ENCODE measurements at places on chromosomes 11 and 22. TPM values are rescaled to one million over a fixed set of nuclear protein-coding genes. Genes with fewer than 3 reads are reported as not detected.

GRCh38 chr22:19811211-19811621, 43.5 kb downstream of the GNB1L start:
- H3K27ac ChIP-seq: no peak overlapping the region
- no peaks in the 10 kb centered on the region for H3K4me1 ChIP-seq
- no peak for DNase-seq

DNA sequence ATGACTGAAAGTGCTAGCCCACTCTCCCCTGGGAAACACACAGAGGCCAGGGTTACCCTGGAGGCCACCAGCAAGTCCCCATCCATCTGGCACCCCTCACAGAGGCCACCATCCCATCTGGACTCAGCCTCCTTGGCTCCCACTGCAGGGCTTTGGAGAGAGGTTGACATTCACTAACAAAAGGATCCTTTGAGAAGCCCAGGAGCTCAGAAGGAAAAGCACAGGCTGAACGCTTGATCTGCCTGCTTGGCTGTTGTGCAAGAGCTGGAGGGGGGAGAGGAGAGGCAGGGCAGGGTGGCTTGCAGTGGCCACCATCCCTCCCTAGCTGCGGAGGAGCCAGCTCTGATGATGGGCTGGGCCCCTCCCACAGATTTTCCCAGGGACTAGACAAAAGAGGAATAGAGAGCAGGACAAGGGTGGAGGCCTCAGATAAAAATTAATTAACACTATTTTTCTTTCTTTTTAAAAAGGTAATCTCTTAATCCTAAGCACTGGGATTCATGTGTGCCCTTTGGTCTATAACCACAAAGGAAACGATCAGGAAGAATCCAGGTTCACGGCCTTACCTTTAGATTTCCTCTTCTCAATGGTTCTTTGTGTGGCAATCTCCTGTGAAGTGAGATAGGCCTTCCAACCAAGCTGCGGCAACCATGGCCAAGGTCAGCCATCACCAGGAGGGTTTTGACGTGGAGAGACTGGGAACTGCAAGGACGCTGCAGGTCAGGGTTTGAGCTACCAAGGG, 154.7 kb downstream of the BARX2 start:
- H3K4me3 ChIP-seq: no peak overlapping the region
- no peaks in the 10 kb centered on the region for H3K36me3 ChIP-seq
- DNase-seq: no peak
- H3K4me1 ChIP-seq: no peaks in the 10 kb centered on the region

DNA sequence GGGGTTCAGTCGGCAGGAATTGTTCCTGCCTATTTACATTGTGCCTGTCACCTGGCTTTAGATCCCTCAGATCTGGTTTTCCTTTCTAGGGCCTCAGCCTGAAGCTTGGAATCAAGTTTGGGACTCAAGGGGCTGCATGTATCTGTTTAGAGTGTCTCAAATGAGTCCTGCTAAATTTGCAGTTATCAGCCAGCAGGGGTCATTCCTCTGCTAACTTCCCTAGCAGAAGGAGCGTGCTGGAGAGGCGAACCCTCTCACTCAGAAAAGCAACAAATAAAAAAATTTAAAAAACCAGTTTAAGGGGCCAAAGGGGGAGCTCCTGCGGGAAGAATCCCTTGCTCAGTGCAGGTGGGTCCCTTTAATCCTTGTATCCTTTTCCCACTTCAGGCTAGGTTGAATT, 1220.2 kb downstream of the JRKL start:
- no peak overlapping the region for H3K4me3 ChIP-seq
- no peaks in the 10 kb centered on the region for H3K27me3 ChIP-seq
- no peaks in the 10 kb centered on the region for H3K4me1 ChIP-seq
- DNase-seq: no peak
- no peaks in the 10 kb centered on the region for H3K36me3 ChIP-seq
- no peak overlapping the region for H3K27ac ChIP-seq

- DNase-seq: no peak
- H3K4me3 ChIP-seq: no peak overlapping the region
- no peaks in the 10 kb centered on the region for H3K36me3 ChIP-seq
- peaks cover 21% of the 10 kb centered on the region for H3K4me1 ChIP-seq
- no peak overlapping the region for H3K27ac ChIP-seq
- no peaks in the 10 kb centered on the region for H3K27me3 ChIP-seq
Measured at GRCh38 chr11:128469220-128469619, 118.1 kb downstream of the ETS1 start.

DNA sequence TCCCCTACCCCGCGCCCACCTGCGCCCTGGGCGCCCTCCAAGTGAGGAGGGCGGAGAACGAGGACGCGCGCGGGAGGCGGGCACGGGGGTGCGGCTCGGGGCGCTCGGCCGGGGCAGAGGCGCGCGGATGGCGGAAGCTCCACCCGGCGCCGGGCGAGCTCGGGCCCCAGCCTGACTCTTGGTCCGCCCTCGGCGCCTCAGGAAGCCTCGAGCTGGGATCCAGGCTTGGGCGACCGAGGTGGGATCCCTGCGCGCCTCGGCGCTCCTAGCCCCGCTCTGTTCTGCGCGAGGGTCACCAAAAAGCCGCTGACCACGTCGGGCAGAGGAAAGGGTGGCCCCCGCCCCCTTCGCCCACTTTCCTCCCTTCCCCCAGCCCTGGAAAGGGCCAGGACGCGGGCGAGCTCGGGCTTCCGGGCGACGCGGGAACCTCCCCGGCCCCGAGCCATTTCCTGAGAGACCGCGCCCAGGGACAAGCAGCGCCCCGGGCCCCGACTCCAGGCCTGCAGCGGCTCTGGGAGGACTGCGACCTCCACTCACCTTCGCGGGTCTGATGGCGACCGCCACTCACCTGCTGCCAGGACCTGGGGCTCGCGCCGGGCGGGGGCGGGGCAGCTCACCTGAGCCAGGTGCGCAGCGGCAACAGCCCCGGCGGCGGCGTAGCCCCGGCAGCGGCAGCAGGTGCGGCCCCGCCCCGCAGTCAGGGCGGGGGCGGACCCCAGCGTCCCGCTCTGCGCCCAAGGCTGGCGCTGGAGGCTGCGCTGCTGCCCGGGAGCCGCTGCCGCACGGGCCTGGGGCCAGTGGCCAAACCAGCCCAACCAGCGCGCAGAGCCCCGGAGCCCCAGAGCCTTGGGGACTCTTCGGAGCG, 2.2 kb upstream of the SIGIRR start:
- peak; percentile 87 for DNase-seq
- peak overlapping the region; percentile 61 for H3K4me3 ChIP-seq
- H3K27ac ChIP-seq: peak overlapping the region; percentile 92
- H3K4me1 ChIP-seq: peaks cover 6% of the 10 kb centered on the region
- peaks cover 6% of the 10 kb centered on the region for H3K27me3 ChIP-seq
- H3K36me3 ChIP-seq: no peaks in the 10 kb centered on the region

GRCh38 chr22:27684901-27685300, 116.7 kb downstream of the MN1 start:
- H3K27me3 ChIP-seq: no peaks in the 10 kb centered on the region
- H3K27ac ChIP-seq: no peak overlapping the region
- no peak for DNase-seq
- H3K4me3 ChIP-seq: no peak overlapping the region

DNA sequence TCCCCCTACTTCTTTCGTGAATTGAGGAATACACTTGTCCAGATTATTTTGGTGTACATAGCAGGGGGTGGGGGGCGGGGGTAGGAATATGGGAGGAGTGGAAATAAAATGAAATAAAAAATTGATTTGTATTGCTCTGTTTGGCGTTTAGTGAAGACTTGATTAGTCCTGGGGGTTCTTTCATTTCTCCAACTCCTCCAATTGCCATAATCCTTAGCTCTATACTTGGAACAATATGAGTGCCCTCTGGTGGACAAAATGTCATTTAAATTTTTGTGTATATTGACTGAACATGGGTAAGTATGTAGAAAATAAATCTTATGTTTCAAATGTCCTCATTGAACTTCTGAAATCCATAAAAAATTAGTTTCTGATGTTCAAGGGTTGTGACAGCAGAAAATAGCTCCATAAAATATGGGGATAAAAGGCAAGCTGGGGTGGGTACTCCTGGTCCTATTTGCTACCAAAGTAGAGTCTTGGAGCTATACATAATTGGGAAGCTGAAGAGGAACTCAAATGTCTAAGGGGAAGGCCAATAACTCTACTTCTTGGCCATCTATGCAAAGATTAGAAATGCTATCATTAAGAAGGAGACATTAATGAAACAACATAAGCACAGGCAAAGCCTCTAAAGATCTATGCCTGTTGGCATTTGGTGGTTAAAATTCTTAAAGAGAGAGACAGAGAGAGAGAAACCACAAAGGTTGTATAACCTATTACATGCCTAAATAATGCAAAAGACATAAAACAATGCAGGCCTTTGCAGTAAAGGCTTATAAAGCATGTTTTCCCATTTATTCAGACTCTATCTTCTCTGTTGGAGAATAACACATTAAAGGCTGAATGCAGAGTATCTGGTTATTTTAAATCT, 421.6 kb downstream of the METTL15 start:
- no peaks in the 10 kb centered on the region for H3K27me3 ChIP-seq
- no peak overlapping the region for H3K27ac ChIP-seq
- no peaks in the 10 kb centered on the region for H3K36me3 ChIP-seq

DNA sequence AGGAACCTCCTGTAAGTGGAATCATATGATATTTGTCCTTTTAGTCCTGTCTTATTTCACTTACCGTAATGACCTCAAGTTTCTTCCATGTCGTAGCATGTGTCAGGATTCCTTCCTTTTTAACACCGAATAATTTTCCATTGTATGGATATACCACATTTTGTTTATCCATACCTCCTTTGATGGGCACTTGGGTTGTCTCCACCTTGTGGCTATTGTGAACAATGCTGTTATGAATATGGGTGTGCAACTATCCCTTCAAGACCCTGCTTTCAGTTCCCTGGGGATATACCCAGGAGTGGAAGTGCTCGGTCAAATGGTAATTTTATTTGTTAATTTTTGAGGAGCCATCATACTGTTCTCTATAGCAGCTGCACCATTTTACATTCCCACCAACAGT, 244.9 kb upstream of the BLID start:
- peaks cover 2% of the 10 kb centered on the region for H3K4me1 ChIP-seq
- H3K36me3 ChIP-seq: no peaks in the 10 kb centered on the region
- no peak for DNase-seq
- no peak overlapping the region for H3K27ac ChIP-seq

- no peak for DNase-seq
- H3K4me1 ChIP-seq: no peaks in the 10 kb centered on the region
- H3K27me3 ChIP-seq: no peaks in the 10 kb centered on the region
- no peak overlapping the region for H3K27ac ChIP-seq
Measured at GRCh38 chr22:20587206-20587958, 80.0 kb downstream of the MED15 start.

- H3K4me1 ChIP-seq: peaks cover 6% of the 10 kb centered on the region
- H3K27ac ChIP-seq: no peak overlapping the region
- DNase-seq: no peak
- no peaks in the 10 kb centered on the region for H3K27me3 ChIP-seq
Measured at GRCh38 chr11:78140392-78141077, 1.1 kb upstream of the ALG8 start.

GRCh38 chr11:125994509-125994908, 48.7 kb downstream of the VSIG10L2 start:
- no peak overlapping the region for H3K27ac ChIP-seq
- no peak for DNase-seq
- no peaks in the 10 kb centered on the region for H3K36me3 ChIP-seq

DNA sequence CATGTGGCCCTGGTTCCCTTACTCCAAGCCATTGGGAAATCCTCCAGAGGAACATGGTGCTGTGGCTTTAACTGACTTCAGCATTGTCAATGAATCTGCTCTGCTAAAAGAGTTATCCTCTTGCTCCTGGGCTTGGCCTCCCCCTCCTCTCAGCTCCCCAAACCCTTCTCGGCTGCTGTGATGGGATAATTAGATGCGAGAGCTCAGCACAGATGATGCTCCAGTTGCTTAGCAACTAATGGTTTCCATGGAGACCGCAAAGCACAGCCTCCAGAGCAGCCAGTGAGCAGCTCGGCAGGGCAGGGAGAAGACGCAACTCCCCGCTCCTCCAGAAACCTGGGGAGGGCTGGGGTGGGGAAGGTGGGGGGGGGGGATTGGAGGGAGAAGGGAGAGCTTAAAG, 2.8 kb upstream of the UPK2 start:
- no peak overlapping the region for H3K27ac ChIP-seq
- no peaks in the 10 kb centered on the region for H3K4me1 ChIP-seq
- H3K4me3 ChIP-seq: no peak overlapping the region
- H3K36me3 ChIP-seq: no peaks in the 10 kb centered on the region
- no peak for DNase-seq

DNA sequence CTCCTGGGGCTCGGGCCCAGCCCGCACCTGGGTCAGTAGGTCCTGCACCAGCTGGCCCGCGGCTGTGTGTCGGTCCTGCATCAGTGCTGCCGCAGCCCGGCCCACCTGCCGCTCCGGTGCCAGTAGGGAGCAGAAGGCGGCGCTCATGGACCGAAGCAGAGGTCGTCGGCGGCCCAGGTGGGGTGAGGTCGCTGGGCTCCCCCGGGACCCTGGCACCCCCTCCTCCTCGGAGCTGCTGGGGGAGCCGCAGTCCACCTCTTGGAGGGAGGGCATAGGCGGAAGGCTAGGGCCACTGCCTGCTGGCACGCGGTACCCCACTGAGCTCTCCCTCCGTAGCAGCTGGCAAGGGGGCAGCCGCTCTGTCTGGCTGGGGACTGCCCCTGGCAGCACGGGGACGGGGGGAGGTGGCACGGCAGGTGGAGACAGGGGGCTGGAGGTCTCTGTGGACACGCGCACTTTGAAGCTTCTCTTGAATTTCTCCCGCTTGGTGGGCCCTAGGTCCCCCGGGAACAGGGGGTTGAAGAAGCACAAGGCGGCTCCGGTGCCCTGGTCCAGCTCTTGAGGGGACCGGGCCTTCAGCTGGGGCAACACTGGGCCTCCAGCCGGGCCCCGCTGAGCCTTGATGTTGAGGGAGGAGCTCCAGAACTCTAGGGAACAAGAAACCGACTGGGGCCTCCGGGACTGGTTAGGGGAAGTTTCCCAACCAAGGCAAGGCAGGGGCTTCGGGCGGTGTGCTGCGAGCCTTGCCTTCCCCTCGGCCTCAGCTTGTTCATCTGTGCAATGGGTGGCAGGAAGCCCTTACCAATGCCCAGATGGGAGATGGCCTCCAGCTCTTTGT, 1.4 kb downstream of the RIN1 start:
- H3K36me3 ChIP-seq: no peaks in the 10 kb centered on the region
- no peaks in the 10 kb centered on the region for H3K27me3 ChIP-seq
- H3K4me3 ChIP-seq: no peak overlapping the region
- H3K27ac ChIP-seq: peak overlapping the region; percentile 81
- peaks cover 19% of the 10 kb centered on the region for H3K4me1 ChIP-seq

ARHGAP42 gene
- 36.0 TPM for total RNA-seq

MYEOV gene
- total RNA-seq: not detected

ESAM gene
- total RNA-seq: 2.0 TPM

CENPM gene
- 8.1 TPM for total RNA-seq

BIRC3 gene
- 11.6 TPM for total RNA-seq
